ENCODE measurements at places on chromosomes 2 and 18. TPM values are rescaled to one million over a fixed set of nuclear protein-coding genes. Genes with fewer than 3 reads are reported as not detected.

The LOXHD1 gene
- polyA plus RNA-seq, result 2.1 TPM

DNA sequence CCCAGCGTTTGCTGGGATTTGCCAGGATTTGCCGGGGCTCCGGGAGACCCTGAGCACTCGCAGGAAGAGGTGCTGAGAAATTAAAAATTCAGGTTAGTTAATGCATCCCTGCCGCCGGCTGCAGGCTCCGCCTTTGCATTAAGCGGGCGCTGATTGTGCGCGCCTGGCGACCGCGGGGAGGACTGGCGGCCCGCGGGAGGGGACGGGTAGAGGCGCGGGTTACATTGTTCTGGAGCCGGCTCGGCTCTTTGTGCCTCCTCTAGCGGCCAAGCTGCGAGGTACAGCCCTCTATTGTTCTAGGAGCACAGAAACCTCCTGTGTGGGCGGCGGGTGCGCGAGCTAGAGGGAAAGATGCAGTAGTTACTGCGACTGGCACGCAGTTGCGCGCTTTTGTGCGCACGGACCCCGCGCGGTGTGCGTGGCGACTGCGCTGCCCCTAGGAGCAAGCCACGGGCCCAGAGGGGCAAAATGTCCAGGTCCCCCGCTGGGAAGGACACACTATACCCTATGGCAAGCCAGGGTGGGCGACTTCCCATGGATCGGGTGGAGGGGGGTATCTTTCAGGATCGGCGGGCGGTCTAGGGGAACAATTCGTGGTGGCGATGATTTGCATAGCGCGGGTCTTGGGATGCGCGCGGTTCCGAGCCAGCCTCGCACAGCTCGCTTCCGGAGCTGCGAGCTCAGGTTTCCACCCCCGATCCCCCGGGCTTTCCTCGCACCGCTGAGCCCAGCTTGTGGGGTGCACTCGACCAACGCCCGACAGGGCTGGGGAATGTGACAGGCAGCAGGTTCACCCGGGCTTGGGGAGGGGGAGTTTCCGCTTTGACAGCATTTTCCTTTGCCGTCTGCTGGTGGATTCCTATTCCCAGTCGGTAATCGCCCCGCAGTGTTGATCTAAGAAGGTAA, 2.8 kb downstream of the ONECUT2 start:
- DNase-seq, result no peak

- no peak for DNase-seq
These were observed 903 bp upstream of the EVX2 start for GRCh38 chr2:176084611-176085119.

DNA sequence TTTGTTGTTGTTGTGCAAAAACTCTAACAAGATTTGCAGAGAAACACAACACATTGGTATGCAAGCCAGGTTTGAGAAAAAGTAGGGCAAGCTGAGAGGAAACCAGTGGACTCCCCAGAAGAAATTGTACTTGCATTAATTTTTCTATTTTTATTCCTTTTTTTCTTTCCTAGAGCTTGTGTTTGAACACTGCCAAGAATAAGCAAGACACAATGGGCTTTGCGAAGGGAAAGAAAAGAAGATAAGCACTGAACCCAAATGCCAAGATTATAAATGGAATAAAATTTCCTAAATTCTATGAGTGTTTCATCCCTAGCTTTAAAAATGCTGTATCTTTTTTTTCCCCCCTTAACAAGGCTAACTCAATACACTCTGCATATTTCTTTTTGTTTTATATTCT, 17.0 kb upstream of the CYTIP start:
- no peak for DNase-seq

Data from muscle of back (tissue), 13 donors.